ENCODE measurements at places on chromosomes 4 and X. TPM values are rescaled to one million over a fixed set of nuclear protein-coding genes. Genes with fewer than 3 reads are reported as not detected.

DNA sequence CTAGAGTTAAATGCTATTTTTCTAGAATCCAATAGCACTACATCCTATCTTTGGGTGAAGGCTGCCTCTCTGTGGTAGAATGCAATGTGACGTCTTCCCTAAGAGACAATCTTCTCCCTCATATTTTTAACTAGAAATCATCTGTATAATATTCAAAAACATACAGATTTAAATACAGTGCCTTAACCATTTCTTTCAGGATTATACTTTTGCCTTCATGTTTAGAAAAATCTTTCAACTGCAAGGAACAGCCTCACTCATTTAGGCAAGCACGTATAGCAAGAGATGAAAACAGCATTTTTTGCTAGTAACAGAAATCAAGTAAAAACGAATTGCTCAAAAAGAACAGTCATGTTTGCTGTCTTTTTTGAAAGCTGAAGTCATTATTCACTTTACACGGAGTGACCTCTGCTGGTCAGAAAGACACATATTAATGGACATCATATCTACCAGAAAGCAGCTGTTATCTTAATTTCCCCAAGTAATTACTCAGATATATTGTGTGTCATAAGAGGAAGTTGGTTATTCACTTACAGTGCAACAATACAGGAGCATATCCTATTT is 422.3 kb downstream of the STPG2 start:
- no peaks in the 10 kb centered on the region for H3K36me3 ChIP-seq
- H3K4me3 ChIP-seq, result no peak overlapping the region
- no peaks in the 10 kb centered on the region for H3K4me1 ChIP-seq
- no peaks in the 10 kb centered on the region for H3K27me3 ChIP-seq

DNA sequence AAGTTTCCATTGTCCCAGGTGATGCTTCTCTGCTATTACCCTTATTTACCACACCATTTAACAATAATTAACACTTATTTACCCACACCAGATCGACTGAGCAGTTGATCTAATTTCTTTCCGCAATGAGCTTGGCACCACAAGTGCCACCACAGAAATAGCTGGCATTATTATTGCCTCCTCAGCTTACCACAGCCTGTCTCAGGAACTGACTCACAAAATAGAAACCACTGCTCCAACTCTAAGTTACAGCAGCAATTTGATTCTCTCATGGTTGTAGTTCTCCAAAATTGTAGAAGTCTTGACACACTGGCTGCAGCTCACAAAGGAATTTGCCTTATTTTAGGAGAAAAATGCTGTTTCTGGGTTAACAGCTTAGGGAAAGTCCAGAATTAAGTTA is 22.5 kb downstream of the ZNF721 start:
- H3K4me1 ChIP-seq, result peaks cover 17% of the 10 kb centered on the region
- no peak overlapping the region for H3K4me3 ChIP-seq
- H3K27ac ChIP-seq, result no peak overlapping the region
- H3K36me3 ChIP-seq, result peaks cover 9% of the 10 kb centered on the region

GRCh38 chrX:57772637-57773036 is 92.6 kb upstream of the NLRP2B start:
- no peaks in the 10 kb centered on the region for H3K4me1 ChIP-seq
- no peaks in the 10 kb centered on the region for H3K27me3 ChIP-seq
- no peak for DNase-seq
- no peak overlapping the region for H3K4me3 ChIP-seq
- no peaks in the 10 kb centered on the region for H3K36me3 ChIP-seq

SERTM2 gene
- not detected for total RNA-seq

CABS1 gene
- not detected for total RNA-seq

DNA sequence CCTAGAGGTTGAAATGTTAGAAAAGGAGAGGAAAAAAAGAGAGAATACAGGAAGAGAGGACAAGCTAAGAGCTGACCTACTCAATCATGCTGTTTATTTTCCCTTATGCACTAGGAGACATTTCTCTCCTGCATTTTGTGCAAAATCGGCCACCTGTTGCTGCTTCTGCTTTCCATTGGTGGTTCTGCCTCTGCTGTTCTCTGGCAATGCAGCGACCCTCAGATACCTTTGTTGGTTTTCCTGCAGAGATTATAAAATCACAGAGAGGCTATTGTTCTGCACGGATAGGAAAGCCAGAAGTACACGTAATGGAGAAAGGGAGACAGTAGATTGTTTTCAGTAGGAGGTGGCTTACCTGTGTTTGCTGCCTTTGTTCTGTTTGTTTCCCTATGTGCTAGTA is 108.9 kb downstream of the UNC5C start:
- no peaks in the 10 kb centered on the region for H3K4me1 ChIP-seq
- no peaks in the 10 kb centered on the region for H3K27me3 ChIP-seq
- no peaks in the 10 kb centered on the region for H3K36me3 ChIP-seq

DNA sequence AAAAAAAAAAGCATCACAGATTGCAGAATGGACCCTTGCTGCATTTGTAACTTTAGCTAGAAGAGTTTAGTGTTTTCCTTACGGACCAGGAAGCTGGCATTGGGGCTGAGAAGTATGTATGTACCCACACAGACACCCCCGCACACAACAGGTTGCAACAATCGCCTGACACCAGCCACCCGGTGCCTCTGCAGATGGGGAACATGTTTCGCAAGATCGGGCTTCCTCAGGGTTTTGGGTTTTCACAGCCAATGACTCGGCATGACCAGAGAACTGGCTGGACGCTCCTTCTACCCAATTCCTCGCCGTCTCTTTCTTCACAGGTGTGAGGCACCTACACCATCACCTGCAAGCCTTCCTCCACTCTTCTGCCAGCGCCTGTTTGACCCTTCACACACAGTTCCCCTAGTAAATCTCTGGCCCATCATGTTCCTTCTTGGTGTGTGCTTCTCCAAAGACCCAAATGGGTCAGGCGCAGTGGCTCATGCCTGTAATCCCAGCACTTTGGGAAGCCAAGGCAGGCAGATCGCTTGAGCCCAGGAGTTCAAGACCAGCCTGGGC is 70.4 kb downstream of the DHRSX start:
- no peaks in the 10 kb centered on the region for H3K4me1 ChIP-seq
- no peaks in the 10 kb centered on the region for H3K27me3 ChIP-seq
- H3K4me3 ChIP-seq, result no peak overlapping the region
- no peak overlapping the region for H3K27ac ChIP-seq
- DNase-seq, result peak; percentile 57

- H3K36me3 ChIP-seq, result no peaks in the 10 kb centered on the region
- DNase-seq, result no peak
- H3K27ac ChIP-seq, result no peak overlapping the region
- H3K27me3 ChIP-seq, result no peaks in the 10 kb centered on the region
These were observed 330.3 kb downstream of the BCOR start for GRCh38 chrX:39767446-39767845.

GRCh38 chrX:150465881-150466775 is 102.3 kb upstream of the MTM1 start:
- H3K4me1 ChIP-seq, result no peaks in the 10 kb centered on the region
- no peaks in the 10 kb centered on the region for H3K27me3 ChIP-seq
- H3K36me3 ChIP-seq, result no peaks in the 10 kb centered on the region
- no peak for DNase-seq
- H3K27ac ChIP-seq, result no peak overlapping the region
- no peak overlapping the region for H3K4me3 ChIP-seq

OTC gene
- total RNA-seq, result not detected

DNA sequence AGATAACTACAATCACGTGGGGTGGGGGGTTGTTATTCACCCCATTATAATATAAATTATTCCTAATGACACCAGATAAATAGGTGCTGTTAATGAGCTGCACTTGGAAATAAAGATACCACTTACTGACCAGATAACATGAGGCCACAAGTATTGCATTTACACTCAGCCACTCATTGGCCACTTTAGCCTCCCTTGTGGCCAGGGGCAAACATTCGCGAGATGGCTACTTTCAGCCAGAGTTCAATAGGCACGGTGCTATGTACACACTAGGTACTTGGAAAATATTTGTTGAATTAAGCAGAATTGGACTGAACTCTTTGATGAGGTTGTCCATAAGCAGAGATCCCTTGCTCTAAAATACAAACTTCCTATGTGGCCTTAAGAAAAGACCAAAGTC is 713.7 kb upstream of the TENM3 start:
- no peaks in the 10 kb centered on the region for H3K27me3 ChIP-seq
- H3K4me3 ChIP-seq, result no peak overlapping the region
- no peaks in the 10 kb centered on the region for H3K36me3 ChIP-seq
- no peaks in the 10 kb centered on the region for H3K4me1 ChIP-seq
- H3K27ac ChIP-seq, result no peak overlapping the region

CPLX1 gene
- total RNA-seq, result 1.5 TPM

PPEF1 gene
- total RNA-seq, result 0.34 TPM

DNA sequence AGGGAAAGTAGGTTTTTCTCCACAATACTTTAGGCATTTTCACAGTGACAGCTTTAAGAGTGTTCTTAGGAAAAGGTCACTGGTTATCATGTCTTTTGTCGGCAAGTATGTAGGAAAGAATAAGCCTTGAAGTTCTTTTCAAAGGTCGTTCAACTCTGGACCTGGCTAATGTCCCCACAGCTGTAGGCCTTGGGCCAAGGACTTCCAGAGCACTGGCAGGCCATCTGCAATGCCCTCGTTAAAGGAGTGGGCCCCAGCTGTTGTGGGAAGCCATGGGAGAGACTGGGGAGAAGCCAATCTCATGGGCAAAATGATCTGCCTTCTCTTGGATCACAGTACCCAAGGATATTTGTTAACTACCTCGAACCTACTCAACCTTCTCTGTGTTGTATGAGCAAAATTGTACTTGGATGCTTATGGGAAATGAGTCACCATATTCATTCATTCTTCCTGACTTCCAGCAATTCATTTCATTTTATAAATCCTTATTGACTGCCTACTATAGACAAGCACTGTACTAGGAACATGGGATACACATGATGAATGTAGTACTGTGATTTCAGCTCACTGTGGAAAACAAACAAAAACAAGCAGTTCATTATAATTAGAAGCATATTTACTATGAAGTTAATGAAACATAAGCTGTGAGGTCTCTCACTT is 141.1 kb upstream of the KIT start:
- no peaks in the 10 kb centered on the region for H3K4me1 ChIP-seq
- no peak overlapping the region for H3K27ac ChIP-seq
- no peak for DNase-seq
- H3K27me3 ChIP-seq, result no peaks in the 10 kb centered on the region

PNCK gene
- 1.0 TPM for total RNA-seq

- no peak overlapping the region for H3K27ac ChIP-seq
- H3K27me3 ChIP-seq, result peaks cover 43% of the 10 kb centered on the region
- H3K4me1 ChIP-seq, result peaks cover 24% of the 10 kb centered on the region
- H3K4me3 ChIP-seq, result no peak overlapping the region
These were observed 3.4 kb downstream of the KIT start for GRCh38 chr4:54661169-54661568.

DNA sequence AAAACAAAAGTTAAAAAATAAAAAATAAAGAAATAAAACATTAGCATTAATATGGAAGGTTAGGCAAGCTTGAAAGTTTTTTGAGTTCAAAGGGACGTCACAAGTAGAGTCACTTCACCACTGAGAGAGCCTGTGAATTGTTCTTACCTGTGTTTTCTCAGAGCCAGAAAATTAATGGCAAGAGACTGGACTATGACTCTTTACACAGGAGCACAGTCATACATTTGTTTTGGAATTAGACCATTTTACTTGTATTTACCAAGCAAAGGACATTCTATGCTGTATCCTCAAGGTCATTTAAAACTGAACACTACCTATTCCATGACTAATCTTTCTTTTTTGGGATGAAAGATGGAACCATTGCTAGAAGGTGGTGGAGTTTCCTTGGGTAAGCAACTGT is 346.1 kb downstream of the FAM47B start:
- H3K4me3 ChIP-seq, result no peak overlapping the region
- H3K27ac ChIP-seq, result no peak overlapping the region
- H3K4me1 ChIP-seq, result no peaks in the 10 kb centered on the region
- no peaks in the 10 kb centered on the region for H3K36me3 ChIP-seq
- no peaks in the 10 kb centered on the region for H3K27me3 ChIP-seq

- H3K4me3 ChIP-seq, result peak overlapping the region; percentile 88
- DNase-seq, result peak; percentile 10
- no peaks in the 10 kb centered on the region for H3K36me3 ChIP-seq
- peak overlapping the region; percentile 95 for H3K27ac ChIP-seq
- H3K27me3 ChIP-seq, result no peaks in the 10 kb centered on the region
- peaks cover 35% of the 10 kb centered on the region for H3K4me1 ChIP-seq
These were observed 1.6 kb downstream of the OTUD4 start for GRCh38 chr4:145178740-145179280.

DNA sequence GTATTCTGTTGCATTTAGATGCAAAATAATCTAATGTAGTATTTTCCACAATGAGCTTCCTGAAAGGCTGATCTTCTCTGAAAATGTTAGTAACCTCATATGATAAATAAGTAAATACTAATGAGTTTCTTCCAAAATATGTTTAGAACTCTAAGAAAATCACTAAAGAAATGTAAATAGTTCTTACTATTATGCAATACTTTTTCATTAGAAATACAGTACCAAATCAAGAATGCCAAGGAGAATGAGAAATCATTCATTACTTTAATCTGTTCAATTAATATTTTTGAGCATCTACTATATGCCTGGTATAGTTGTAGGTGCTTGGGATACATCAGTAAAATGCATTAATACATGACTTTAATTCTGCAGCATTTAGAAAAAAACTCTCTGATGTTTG is 130.6 kb downstream of the IL1RAPL1 start:
- no peaks in the 10 kb centered on the region for H3K27me3 ChIP-seq
- no peak overlapping the region for H3K4me3 ChIP-seq
- no peak for DNase-seq
- H3K27ac ChIP-seq, result no peak overlapping the region
- no peaks in the 10 kb centered on the region for H3K4me1 ChIP-seq
- no peaks in the 10 kb centered on the region for H3K36me3 ChIP-seq

DNA sequence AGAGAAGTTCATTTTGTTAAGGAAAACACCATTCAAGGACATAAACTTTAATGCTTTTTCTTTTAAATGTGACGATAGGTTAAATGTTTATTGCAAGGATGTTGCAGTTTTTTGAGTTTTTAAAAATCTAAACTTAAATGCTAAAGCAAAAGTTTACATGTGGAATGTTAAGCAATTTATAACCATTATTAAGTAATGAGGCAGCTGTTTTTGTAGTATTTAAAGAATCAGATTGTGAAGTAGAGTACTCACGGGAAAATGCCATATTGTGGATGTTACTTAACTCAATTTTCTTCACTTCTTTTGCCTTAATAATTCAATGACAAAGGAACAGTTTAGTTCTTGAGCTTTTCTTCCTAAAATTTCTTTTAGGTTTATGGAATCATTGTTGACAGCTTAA is 43.5 kb downstream of the UBE2K start:
- peaks cover 23% of the 10 kb centered on the region for H3K36me3 ChIP-seq
- H3K27ac ChIP-seq, result no peak overlapping the region

USP51 gene
- 2.3 TPM for total RNA-seq

DNA sequence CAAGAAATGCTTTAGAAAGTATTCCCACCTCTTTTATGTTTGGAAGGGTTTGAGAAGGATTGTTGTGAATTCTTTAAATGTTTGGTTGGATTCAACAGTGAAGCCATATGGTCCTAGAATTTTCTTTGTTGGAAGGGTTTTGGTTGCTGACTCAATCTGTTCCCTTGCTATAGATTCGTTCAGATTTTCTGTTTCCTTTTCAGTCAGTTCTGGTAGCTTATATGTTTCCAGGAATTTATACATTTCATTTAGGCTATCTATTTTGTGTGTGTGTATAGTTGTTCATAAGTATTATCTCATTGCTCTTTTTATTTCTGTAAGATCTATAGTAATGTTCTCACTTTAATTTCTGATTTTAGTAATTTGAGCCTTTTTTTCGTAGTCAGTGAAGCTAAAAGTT is 114.4 kb downstream of the MSN start:
- H3K4me3 ChIP-seq, result no peak overlapping the region
- no peaks in the 10 kb centered on the region for H3K36me3 ChIP-seq
- no peaks in the 10 kb centered on the region for H3K4me1 ChIP-seq
- H3K27ac ChIP-seq, result no peak overlapping the region
- DNase-seq, result no peak
- no peaks in the 10 kb centered on the region for H3K27me3 ChIP-seq

GRCh38 chr4:22485737-22486136 is 30.1 kb downstream of the ADGRA3 start:
- H3K27me3 ChIP-seq, result no peaks in the 10 kb centered on the region
- DNase-seq, result no peak
- no peaks in the 10 kb centered on the region for H3K36me3 ChIP-seq
- no peaks in the 10 kb centered on the region for H3K4me1 ChIP-seq
- no peak overlapping the region for H3K4me3 ChIP-seq

Data from CD4-positive, alpha-beta T cell (primary cell).